HFF-Myc (cell line): ENCODE measurements at places on chromosomes 4 and X.

DNA sequence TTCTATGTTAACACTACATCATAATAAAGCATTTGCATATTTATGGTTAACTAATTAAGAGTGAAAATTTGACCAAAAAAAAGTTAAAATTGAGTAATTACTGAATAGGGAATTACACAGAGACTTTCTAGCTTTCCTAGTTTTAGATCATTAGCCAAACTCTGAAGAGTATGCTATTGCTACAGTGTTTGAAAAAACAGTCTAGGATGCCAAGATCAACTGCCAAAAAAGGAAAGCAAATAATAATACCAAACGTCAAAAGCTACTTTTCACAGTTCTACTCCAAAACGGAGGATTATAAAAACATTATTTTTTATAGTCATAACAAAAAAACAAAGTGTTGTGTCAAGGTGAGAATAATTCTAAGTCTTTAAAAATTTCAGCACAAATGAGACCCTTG lies 359.8 kb upstream of the CTSO start:
- no peak for DNase-seq

DNA sequence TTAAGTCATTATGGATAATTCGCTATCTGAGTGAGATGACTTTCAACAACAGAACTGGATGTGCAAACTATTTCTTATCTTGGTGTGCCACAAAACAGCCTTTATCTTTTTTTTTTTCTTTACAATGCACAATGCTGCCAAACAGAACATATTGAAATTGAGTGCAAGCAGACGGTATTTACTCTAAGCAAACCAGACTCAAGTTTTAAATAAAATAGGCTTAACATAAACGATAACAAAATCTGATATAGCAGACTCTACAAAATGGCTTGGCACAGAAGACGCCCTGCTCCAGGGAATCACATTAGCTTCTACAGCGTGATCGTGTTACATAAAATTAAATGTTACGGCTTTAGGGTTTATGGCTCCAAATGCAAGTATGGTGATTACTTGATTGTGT lies 9.6 kb upstream of the STK32B start:
- no peak for DNase-seq

DNA sequence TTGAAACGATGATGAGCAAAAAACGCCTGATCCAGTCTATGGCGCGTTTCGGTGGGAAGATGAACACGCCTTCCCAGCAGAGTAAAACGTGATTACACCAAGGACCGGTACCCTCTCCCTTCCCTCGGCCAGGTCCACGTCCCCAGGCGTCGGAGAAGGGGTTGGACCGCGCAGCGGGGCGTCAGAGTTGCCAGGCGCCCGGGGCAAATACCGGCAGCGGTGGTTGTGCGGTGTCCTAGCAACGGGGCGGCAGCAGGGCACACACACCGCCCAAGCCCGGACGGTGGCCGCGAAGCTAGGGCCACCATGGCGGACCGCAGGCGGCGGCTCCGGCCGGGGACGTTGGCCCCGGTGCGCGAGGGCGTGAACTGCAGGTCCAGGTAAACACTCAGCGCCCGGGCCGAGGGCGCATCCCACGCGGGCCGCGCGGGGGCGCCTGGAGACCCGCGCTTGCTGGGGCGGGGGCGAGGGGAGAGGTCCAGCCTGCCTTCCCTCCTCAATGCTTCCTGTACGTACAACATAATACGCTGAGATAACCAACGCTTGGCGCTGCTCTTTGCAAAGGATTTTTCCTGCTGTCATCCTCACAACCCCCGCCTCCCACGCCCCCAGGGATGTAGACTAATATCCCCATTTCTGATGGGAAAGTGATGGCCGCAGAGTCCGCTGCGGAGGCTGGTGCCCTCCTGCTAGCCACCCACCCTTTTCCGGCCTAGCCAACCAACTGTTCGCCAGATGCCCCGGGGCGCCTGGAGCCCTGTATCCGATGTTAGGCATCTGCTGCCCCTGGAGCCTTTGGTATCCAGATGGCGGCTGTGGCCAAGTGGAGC lies at the start of gene FAM47E:
FAM47E (plus strand) TSS at position 281 of the 830 bp plus-strand sequence; CDS start at position 307, 26 bp downstream.
- DNase-seq, result no peak

- DNase-seq, result peak; percentile 83
These were observed 19.7 kb downstream of the MAEA start for GRCh38 chr4:1309261-1310010.

GRCh38 chr4:8859550-8860095 lies 12.0 kb downstream of the HMX1 start:
- no peak for DNase-seq

DNA sequence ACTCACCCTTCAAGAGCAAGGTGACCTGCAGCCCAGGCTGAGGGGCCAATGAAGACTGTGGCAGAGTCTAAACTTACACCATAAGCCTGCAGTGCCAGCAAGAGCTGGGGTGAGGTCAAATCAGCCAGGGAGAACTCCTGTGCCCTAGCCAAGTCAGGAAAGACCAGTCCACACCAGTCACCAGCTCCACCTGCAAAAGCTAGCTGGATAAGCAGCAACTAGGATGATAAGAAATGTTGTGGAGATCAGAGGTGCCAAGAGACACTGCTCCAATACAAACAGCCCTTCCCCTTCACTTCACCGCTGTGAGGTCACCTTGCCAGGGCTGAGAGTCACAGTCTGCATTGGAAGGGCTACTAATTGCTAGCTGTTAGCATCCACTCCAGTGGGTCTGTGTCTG lies 31.3 kb downstream of the NIPAL1 start:
- DNase-seq, result no peak

DNA sequence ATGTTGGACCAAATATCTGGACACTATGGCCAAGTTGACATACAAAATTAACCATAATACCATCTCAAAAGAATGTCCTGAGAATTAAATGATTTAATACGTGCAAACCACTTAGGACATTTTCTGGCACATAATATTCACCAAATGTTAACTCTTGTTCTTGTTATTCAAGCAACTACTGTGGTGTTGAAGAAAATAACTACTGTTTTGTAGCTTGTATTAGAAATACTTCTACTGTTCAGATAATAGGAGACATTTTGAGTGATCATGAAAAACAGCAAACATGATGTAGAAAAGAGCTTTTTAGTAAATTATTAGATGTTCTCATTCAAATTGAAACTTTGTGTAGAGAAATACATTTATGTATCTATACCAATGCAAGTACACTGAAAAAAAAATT lies 140.7 kb upstream of the SMIM31 start:
- no peak for DNase-seq

GRCh38 chrX:53642337-53642736 lies 44.2 kb downstream of the HUWE1 start:
- DNase-seq, result no peak

- no peak for DNase-seq
These were observed 67.7 kb downstream of the INPP4B start for GRCh38 chr4:142778430-142778829.

- no peak for DNase-seq
These were observed 123.5 kb upstream of the EMCN start for GRCh38 chr4:100641336-100641735.

DNA sequence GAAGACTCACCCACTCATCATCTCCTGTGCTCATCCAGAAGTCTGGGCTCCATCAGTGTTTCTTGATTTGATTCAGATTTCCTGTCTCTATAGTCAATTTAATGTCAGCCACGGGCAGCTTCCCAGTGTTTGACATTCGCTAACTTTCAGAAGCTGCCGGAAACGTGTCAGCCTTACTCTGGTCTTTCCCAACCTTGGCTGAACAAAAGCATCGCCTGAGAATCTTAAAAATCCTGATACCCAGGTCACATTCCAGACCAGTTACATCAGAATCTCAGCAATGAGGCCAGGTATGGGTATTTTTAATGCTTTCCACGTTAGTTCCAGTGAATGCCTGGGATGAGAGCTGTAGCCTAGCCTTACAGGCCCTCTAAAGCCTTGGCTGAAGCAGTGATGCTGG lies 233.8 kb downstream of the FRMPD4 start:
- DNase-seq, result no peak

DNA sequence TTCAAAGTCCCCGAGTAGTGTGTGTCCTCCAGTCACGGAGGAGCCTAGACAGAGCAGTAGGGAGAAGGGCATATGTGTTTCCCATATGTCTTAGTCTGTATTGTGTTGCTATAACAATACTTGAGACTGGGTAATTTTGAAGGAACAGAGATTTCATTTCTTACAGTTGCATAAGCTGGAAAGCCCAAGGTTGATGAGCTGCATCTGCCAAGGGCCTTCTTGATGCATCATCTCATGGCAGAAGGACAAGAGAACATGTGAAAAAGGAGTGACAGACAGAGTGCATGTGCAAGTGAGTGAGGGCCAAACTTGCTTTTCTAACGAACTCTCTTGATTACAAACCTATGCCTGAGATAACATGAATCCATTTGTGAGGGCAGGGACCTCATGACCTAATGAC lies 243.4 kb downstream of the ARHGAP10 start:
- DNase-seq, result no peak

GRCh38 chrX:102714994-102715393 lies 2.7 kb downstream of the GPRASP2 start:
- no peak for DNase-seq

DNA sequence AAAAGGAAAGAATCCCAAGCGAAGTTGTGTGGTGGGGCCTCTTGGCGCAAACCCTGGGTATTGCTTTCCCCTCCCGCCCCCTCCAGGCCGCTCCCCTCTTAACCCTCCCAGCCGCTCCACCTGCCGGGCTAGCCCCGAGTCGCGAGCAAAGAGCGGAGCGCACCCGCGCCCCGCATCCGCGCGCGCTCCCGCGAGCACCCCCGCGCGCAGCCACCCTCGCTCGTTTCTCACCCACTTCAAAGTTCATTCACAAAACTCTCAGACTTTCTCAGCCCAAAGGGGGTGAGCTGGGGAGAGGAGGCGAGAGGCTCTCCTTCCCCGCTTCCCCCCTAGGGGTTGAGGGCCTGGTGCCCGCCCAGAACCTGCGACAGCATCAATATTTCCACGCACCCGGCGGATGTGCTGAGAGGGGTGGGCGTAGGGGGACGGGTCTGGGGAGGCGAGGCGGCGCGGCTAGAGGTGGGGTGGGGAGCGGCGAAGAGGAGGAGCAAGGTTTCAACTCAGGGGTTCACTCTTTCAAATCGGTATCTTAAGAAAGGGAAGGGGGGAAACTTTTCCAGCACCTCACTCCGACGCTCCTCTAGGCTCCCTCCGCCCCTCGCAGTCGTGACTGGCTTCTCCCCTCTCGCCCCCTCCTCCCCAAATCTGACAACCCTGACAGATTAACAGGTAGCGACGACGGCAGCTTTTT lies 1.8 kb downstream of the MAML3 start:
- DNase-seq, result no peak

DNA sequence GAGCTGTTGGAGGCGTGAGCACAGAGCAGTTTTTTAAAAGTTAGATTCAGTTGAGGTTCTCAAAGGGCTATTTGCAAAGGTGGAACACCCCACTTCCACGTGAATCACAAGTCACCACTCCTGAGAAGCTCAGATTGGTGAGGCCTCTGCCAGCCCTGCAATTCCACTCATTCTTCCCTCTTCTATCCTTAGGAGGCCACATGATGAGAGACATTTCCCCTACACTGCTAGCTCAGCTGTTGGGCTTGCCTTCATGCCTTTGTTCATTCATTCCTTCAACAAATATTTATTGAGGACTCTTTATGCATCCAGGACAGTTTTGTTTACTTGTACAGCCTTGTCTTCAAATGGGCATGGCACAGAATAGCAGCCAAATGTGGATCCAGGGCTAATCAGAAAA lies 3.7 kb downstream of the SRPX2 start:
- no peak for DNase-seq

- DNase-seq, result no peak
These were observed 25.2 kb upstream of the BCLAF3 start for GRCh38 chrX:20015945-20016615.

DNA sequence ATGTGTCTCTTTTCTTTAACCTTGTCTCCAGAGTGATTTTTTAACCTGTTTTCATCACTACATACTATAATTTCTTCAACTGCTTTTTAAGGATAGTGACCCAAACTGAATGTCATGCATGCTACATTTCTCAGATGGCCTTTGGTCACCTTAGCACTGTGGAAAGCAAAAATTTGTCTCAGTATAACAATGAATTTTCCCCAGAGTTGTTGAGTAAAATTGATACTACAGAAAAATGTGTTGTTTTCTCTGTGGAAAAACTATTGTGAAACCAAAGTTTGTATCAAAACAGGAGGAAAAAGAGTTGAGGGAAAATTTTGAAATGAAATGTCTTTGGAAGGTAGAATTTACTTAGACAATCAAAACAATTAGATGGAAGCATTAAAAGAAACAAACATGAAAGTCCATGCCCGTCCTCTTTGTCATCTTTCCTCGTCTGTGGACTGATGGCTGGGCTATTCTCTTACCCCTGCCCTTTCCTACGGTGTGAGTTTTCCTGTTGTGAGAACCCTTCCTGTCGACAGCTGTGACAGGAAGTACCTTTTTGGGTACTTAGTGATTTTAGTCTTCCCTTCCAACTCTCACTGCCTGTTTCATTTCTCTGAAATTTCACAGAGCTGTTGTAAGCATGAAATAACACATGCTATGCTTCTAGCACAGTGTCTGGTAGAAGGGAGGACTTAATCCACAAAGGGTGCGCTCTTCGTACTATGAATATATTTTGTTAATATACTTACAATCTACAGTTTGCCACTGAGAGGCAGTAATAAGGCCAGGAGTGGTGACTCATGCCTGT lies 50.8 kb downstream of the LRP2BP start:
- no peak for DNase-seq

GRCh38 chr4:110460074-110460746 lies 15.7 kb upstream of the ENPEP start:
- DNase-seq, result no peak

- no peak for DNase-seq
These were observed 5.1 kb upstream of the CENPC start for GRCh38 chr4:67550451-67550850.

GRCh38 chr4:123974386-123975149 lies 578.0 kb downstream of the SPRY1 start:
- DNase-seq, result no peak

- peak; percentile 14 for DNase-seq
These were observed 14.9 kb upstream of the LOC101059915 start for GRCh38 chrX:71652405-71652804.

DNA sequence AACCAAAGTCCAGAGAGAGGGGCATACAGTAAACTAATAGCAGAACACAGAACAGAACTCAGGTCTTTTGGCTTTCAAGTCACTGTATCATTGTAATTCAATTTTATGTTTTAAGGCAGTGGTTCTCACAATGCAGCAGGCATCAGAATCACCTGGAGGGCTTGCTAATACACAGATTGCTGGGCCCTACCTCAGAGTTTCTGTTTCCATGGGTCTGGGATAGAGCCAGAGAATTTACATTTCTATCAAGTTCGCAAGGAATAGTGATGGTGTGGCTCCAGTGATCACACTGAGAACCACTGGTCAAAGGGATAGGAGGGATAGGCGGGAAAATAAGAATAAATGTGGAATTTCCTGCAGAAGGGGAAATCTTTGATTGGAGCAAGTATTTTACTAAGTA lies 36.7 kb downstream of the LANCL3 start:
- DNase-seq, result no peak

DNA sequence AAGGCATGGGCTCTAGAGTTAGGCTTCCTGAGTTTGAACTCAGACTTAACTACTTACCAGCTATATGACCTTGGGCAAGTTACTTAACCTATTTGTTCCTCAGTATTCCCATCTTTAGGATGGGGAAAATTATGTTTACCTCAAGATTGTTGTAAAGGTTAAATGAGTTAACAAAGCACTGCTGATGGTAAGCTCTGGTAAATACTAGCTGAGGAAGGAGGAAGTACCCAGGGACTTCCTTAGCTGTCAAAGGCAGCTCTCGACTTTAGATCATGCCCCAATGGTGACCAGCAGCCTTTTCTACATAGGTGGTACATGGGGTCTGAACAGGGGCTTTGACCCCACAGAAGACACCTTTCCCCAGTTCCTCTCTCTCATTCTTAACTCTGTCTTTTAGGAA lies 20.1 kb downstream of the ATP7A start:
- no peak for DNase-seq

- no peak for DNase-seq
These were observed 259.1 kb downstream of the SH2D1A start for GRCh38 chrX:124605511-124605910.
